ENCODE measurements at places on chromosomes 2 and 18.

DNA sequence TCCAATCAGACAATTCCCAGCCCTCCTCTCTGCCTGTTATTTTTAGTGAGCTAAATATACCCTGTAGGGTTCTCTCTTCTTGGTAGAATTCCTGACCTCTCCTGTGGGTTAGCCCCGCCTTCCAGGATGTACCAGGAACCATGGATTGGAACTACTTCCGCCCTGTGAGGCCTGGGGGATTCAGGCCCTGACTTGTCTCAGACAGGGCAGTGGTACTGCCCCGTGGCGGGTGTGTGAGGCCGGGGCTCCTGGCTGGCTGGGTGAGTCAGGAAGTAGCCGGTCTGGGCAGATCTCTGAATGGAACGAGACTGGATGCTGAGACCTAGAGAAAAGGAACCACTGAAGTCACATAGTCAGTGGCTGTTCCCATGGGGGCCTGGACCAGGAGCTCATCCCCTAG is 50.5 kb downstream of the DYSF start:
- DNase-seq, result no peak

DNA sequence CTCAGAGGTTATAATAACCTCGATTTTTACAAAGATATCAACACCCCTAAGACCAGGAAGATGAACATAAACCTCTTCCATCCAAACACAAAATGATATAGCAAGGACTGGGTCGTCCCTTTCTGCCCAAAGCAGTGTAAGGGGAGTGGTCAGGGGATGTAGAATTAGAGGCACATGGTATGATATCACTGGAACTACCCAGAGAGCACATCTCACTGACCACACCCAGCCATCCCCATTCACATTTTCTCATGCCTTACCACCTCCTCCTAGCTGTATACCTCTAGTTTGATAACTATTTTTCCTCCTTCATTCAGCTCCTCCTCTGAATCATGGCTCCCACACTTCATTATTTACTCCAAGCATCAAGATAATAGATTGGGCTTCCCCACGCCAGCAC is 152.6 kb downstream of the COPS8 start:
- no peak for DNase-seq

GRCh38 chr2:102193074-102193473 is 6.3 kb downstream of the IL1RL2 start:
- no peak for DNase-seq

DNA sequence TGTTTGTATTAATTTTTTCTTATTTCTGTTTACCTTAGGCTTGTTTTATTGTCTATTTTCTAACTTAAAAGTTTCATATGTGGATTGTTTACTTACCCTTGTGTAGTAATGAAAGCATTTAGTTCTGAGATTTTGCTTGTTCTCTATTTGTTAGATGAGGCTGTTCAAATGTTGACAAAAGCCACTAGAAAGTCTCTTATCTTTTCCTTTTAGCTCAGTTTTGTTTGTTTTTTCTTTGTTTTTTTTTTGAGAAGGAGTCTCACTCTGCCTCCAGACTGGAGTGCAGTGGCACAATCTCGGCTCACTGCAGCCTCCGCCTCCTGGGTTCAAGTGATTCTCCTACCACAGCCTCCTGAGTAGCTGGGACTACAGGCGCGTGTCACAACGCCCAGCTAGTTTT is 30.9 kb downstream of the USP14 start:
- no peak for DNase-seq

- DNase-seq, result no peak
Observed at GRCh38 chr2:241592126-241592845, 33.7 kb downstream of the BOK start.

DNA sequence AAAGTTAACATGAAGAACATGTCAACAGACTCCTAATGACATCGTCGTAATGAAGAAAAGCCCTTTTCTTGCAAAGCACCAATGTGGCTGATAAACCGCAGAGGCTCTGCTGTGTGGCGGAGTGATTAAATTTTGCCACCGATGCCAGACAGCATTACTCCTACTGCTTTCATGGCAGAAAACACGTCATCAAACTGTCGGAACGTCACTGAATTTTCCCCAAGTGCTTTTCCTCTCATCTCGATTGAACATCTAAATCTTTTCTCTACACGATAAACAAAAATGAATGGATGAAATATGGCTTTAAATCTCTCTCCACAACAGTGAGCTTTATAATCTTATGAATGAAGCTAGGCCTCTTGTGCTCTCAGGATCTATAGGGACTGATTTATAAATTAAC is 159.8 kb upstream of the REG3G start:
- DNase-seq, result no peak

- no peak for DNase-seq
Observed at GRCh38 chr2:18406219-18406618, 154.2 kb downstream of the RDH14 start.

DNA sequence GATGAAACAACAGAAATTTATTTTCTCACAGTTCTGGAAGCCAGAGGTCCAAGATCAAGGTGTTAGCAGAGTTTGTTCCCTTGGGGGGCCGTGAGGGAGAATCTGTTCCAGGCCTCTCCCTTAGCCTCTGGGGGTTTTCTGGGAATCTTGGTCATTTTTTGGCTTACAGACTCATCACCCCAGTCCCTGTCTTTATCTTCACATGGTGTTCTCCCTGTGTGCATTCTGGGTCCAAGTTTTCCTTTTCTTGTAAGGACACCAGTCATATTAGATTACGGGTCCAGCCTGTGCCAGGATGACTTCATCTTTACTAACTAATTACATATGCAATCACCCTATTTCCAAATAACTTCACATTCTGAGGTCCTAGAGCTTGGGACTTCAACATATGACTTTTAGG is 292.5 kb upstream of the TRIB2 start:
- DNase-seq, result no peak

GRCh38 chr2:657766-658165 is 19.4 kb downstream of the TMEM18 start:
- DNase-seq, result no peak

GRCh38 chr2:106124905-106125549 is 69.1 kb downstream of the UXS1 start:
- no peak for DNase-seq

- DNase-seq, result no peak
Observed at GRCh38 chr2:201057087-201057521, 14.4 kb downstream of the HYCC2 start.

GRCh38 chr2:229313591-229313990 is 42.5 kb upstream of the PID1 start:
- no peak for DNase-seq
